ENCODE measurements at places on chromosomes 4 and X.
A peak's percentile ranks its signal among the peaks of the same experiment; 100 is the strongest.

GRCh38 chr4:79574741-79575451 is 166.9 kb upstream of the GK2 start:
- no peak for DNase-seq

DNA sequence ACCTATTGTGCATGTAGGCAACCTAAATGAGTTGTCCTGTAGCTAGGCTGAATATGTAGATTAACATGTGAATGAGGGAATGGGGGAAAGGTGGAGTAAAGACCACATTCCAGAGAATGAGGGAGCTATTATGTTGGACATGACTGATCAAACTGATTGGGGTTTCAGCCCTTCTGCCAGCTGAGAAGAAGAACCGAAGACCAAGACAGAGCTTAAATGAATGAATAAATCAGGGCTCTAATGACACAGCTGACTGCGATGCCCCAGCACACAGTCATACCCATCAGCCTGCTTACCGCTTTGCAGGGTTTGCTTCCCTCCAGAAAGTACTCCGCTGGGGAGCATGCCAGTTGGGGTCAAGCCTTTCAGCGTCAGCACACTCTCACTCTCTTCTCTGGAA is 315.4 kb downstream of the PPP3CA start:
- no peak for DNase-seq

- peak; percentile 38 for DNase-seq
These were observed 27.5 kb downstream of the PCYT1B start for GRCh38 chrX:24619647-24620046.

- DNase-seq: no peak
These were observed 43.4 kb downstream of the TET2 start for GRCh38 chr4:105189855-105190650.

- no peak for DNase-seq
These were observed 3.2 kb downstream of the PITX2 start for GRCh38 chr4:110619463-110620247.

- no peak for DNase-seq
These were observed 95.4 kb downstream of the TNIP2 start for GRCh38 chr4:2660596-2661211.

GRCh38 chr4:73908965-73909364 is 39.8 kb downstream of the CXCL1 start:
- no peak for DNase-seq

GRCh38 chr4:183808097-183808456 is 97.0 kb upstream of the STOX2 start:
- DNase-seq: no peak

All from epithelial cell of esophagus (primary cell).